ENCODE measurements at places on chromosomes 3 and 15. TPM values are rescaled to one million over a fixed set of nuclear protein-coding genes. Genes with fewer than 3 reads are reported as not detected.

The CCR8 gene
- not detected for polyA plus RNA-seq

The TMEM207 gene
- 0.30 TPM for polyA plus RNA-seq

The TMEM158 gene
- polyA plus RNA-seq, result 4.4 TPM

The EPHB3 gene
- 32.9 TPM for polyA plus RNA-seq

The SLC51B gene
- polyA plus RNA-seq, result 16.3 TPM

The EXD1 gene
- not detected for polyA plus RNA-seq

The SOX2 gene
- 26.0 TPM for polyA plus RNA-seq

The MAGI1 gene
- polyA plus RNA-seq, result 25.4 TPM

The CLDN16 gene
- not detected for polyA plus RNA-seq

The PFKFB4 gene
- polyA plus RNA-seq, result 11.0 TPM

The BOC gene
- 34.8 TPM for polyA plus RNA-seq

The ANKRD34C gene
- polyA plus RNA-seq, result not detected

The MAP6D1 gene
- polyA plus RNA-seq, result 0.84 TPM

The KBTBD13 gene
- polyA plus RNA-seq, result 1.0 TPM

The CLRN1 gene
- polyA plus RNA-seq, result not detected

The ZNF660 gene
- polyA plus RNA-seq, result 27.4 TPM

The OR5K2 gene
- polyA plus RNA-seq, result 0.97 TPM

The ANKRD63 gene
- not detected for polyA plus RNA-seq

The CIB2 gene
- 31.5 TPM for polyA plus RNA-seq

The DPPA2 gene
- polyA plus RNA-seq, result not detected

The KLF15 gene
- polyA plus RNA-seq, result 7.3 TPM

The DNAH12 gene
- polyA plus RNA-seq, result 7.4 TPM

The CISH gene
- polyA plus RNA-seq, result 20.2 TPM

The LIPH gene
- 2.5 TPM for polyA plus RNA-seq

The HCLS1 gene
- 7.5 TPM for polyA plus RNA-seq

The TMEM45A gene
- 47.5 TPM for polyA plus RNA-seq

Data from left lung (tissue), 14 donors.